NCI-H1930 (cell line): ENCODE measurements at places on chromosomes 6 and 20.

GRCh38 chr6:36897609-36898008 is 11.9 kb downstream of the C6orf89 start:
- DNase-seq: no peak

DNA sequence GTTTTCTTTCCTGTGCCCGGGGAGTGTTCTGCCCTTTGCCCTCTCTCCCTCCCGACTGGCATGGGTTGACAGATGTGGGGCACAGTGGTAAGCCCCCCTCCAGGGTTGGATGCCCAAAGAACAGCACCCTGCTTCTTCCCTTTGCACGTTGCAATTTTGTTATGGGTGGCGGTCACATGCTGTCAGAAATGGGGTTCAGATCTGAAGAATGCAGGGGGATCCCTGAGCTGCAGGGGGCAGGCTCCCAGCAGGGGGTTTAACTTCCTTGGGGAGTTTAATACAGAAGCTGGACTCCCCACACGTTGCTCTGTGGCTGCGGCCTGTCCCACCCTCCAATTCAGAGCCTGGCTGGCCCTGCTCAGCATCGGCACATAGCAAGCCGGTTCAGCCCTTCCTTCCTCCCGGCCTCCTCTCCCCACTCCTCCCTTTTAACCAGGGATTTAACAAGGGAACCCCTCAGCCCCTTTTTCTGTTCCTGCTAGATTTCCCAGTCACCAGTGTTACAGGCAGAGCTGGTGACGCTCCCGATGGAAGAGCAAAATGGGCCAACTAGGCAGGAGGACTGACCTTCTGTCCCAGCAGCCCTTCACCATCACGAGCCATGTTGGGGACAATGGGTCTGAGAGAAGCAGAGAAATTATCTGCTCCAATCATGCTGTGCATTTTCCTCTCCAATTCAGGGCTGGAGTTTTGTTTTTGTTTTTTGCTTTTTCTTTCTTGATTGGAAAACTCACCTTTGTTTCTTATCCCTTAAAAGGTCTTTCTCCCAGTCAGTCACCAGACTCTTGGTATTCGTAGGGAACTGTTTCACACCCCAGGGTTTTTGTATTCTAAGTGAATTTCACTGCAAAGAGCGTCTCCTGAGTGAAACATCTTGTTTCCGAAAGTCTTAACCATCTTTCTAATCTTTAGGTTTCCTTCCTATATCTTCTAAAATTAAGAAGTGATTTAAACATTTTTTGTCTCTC is 6.8 kb downstream of the FOXF2 start:
- no peak for DNase-seq

GRCh38 chr20:61761453-61762166 is 304.1 kb downstream of the TAF4 start:
- no peak for DNase-seq

- no peak for DNase-seq
These were observed 54.9 kb downstream of the TCP11 start for GRCh38 chr6:35086282-35086632.

- DNase-seq: no peak
These were observed 7.9 kb upstream of the PABPC1L start for GRCh38 chr20:44901974-44902373.

DNA sequence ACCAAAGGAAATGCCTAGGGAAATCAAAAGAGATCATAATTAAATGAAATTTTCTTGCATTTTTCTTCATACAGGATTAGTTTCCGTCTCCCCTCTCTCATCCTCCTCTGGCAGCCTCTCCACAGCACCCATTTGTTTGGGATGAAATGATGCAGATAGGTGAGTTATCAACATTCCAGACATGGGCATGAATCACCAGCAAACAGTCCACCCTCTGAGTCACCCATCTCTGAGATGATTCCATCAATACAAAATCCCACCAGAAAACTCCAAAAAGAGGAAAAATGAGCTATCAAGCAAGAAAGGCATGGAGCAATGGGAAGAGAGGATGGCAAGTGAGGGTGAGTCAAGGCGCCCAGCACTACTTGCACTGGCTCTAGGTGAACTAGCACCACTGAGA is 11.4 kb downstream of the MC3R start:
- no peak for DNase-seq

GRCh38 chr6:89818977-89819335 is 638 bp downstream of the MDN1 start:
- DNase-seq: no peak

- DNase-seq: no peak
These were observed 85.6 kb downstream of the TRERF1 start for GRCh38 chr6:42366011-42366705.

DNA sequence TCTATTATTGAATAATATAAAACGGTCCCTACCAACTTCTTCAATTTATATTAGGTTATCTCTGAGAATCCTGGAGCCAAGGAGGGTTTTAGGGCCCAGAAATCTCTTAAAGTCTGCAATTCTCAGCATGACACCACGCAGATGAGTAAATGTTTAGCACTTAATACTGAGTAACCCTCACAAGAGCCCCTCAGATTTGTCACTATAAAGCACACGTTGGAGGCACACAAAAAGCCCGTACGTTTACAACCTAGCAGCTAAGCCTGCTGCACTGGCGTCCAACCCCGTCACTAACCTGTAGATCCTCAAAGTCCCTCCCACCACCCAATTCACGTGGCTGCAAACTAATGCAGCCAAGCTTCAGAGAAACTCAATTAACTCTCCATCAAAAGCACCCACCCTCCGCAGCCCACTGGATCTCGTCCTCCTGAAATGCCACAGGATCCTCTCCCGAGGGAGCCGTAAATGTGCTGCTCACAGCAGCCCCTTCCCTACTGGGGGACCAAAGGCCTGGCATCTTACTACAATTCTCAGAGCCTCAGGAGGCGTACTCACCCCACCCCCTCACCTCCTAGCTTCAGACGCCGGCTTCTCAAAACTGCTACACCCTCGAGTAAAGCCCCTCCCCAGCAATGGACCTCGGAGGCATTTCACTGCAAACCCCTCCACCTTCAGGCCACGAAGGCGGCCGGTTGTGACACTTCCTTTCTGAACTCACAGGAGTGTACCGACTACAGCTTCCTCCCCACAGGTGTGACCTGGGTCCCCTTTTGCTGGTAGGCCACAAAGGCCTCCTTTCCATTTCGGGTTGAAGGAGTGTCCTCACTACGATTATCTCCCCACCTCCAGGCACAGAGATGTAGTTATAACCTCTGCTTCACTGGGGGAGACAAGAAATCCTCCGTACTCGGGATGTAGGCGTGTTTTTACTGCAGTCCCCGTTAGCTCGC is 909 bp downstream of the CPNE1 start:
- DNase-seq: peak; percentile 34

DNA sequence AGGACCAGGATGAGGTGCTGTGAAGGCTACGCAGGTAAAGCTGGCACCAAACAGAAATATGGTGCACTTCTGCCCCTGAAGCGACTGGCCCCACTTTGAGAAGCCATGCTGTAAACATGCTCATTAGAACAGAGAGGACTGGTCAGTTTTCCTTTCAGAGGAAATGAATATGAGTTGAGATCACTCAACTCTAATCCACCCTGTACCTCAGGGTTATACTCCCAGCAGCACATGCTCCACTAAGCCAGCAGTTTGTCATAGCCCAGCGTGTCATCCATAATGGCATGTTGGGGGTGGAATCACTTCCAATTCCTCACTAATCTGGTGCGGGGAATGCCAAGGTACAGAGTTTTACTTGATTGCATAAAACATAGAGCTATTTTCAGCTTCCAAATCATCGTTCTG is 98.1 kb downstream of the HIVEP2 start:
- DNase-seq: no peak

DNA sequence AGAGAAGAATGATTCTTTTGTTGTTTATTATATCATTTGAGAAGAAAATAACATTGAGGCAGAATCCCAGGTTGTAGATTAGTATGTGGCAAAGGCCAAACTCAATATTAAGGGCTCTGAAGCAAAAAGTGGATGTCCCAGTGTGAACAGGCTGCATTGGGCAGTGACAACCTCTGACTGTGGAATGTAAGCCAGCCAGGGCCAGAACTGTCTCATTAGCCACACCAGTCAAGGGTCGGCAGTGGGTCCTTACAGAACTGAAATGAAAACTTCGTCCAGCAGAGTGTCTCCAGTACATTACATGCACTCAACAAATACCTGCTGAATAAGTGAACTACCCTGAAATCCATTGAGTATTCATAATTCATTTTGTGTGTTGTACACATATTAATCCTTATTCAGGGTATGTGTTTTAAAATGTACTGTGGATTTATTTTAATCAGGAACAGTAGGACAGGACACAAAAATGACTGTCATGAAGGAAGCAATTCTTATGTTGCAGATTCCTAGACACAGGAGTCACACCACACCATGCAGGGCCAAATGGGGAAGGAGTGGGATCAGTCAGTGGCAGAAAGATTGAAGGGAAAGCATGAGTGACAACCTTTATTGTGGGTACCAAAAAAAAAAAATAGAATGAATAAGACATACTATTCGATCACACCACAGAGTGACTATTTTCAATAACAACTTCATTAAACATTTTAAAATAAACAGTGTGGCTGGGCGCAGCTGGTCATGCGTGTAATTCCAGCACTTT is 64.9 kb upstream of the UTRN start:
- no peak for DNase-seq

GRCh38 chr6:166716910-166717617 is 90.0 kb upstream of the RPS6KA2 start:
- no peak for DNase-seq

GRCh38 chr6:24436979-24437378 is 34.2 kb downstream of the MRS2 start:
- no peak for DNase-seq

DNA sequence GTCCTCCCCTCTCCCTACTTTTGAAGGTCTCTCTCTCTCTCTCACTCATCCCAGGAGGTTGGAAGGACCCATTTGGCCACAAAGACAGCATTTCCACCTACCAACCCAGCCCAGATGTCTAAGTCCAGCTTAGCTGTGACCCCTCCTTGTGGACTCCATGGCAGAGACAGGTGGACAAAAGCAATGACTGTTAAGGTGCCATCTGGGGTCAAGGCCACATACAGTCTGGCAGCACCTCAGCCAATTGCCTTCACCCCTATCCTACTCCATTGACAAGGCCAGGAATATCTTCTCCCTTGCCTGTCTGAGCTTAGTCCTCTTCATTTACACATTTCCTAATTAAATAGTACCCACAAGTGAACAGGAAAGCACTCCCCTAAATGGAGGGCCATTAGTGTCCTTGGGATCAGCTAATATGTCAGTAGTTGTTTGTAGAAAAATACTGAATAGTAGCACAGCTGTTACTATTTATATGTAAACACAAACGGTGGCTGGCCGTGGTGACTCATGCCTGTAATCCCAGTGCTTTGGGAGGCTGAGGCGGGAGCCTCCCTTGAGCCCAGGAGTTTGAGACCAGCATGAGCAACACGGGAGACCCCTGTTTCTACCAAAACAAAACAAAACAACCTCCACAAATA is 28.8 kb downstream of the GCM1 start:
- peak; percentile 68 for DNase-seq

DNA sequence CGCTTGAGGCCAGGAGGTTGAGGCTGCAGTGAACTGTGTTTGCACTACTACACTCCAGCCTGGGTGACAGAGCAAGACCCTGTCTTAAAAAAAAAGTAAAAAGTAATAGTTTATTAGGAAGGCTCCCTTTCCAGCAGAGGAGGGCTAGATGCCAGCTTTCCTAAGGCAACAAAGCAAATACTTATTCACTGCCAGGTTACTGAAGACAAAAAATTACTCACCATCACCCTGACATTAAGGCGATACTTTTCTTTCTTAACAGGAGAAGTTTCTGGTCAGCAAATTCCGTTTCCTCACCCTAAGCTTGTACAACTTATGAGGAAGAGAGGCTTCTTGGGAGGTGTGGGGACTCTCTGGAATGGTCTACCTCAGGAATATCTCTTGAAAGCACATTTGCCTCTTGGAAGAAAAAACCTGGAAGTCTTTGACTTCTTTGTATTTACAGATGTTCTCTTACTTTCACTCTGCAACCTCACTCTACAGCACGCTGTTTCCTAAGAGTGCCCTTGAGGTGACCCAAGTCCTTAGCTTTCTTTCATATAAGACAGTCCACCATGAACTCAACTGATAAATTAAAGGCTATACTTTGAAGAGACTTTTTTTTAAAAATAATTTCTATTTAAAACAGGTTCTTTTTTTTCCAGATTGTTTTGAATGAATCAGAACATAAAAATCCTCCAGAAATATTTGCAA is 52.9 kb upstream of the TRAF3IP2 start:
- no peak for DNase-seq

- DNase-seq: no peak
These were observed 228.0 kb downstream of the ZNF217 start for GRCh38 chr20:53365539-53366075.

GRCh38 chr6:67633058-67633457 is 1002.0 kb upstream of the ADGRB3 start:
- DNase-seq: no peak

DNA sequence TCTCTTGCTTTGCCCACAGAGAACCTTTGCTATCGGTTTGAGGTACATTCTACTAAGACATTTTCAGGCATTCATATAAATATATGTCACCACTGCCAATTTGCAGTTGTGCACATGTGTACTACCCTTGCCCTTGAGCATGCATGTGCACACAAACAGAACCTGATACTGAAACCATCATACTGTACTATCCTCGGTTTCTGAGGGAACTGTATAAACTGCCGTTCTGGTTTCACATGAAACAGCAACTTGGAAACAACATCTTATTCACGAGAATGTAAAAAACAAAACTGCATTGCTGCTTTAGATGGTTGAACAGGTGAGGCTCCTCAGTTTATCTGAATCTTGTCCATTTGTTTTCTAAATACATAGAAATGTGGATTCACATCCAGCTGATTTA is 151.2 kb upstream of the TMEM170B start:
- DNase-seq: no peak

DNA sequence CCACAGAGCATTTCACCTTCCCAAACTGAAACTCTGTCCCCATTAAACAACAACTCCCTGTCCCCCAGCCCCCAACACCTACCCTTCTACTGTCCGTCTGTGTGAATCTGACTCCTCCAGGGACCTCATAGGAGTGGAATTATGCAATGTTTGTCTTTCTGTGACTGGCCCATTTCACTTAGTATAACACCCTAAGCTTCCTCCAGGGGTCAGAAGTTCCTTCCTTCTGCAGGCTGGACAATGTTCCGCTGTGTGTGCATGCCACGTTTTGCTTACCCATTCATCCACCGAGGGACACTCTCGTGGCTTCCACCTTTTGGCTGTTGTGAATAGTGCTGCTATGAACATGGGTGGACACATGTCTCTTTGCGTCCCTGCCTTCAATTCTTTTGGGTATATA is 37.6 kb upstream of the MPC1 start:
- DNase-seq: no peak

- DNase-seq: no peak
These were observed 314.7 kb downstream of the PAX1 start for GRCh38 chr20:22020201-22020600.

DNA sequence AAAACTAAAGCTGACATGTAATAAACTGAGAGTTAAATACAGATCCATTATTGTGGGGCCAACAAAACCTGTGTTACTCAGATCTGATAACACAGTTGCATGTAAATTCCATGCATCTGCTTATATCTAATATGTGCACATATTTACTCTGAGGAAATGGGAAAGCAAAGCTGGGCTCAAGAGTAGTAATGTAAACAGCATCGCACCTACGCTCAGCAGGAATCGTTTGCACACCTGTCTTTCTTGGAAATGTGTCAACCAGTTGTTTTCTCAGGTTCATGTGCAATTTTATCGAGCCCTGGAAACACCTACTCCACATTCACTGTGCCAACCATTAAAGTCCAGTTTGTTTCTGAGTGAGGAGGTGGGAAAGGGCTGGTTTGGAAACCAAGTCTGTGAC is 80.3 kb upstream of the CNKSR3 start:
- peak; percentile 94 for DNase-seq

GRCh38 chr20:24890286-24890685 is 58.8 kb upstream of the CST7 start:
- no peak for DNase-seq

- no peak for DNase-seq
These were observed 78.2 kb upstream of the ARID1B start for GRCh38 chr6:156699017-156699421.
